Uterus (tissue), 4 donors: ENCODE measurements at places on chromosomes 6 and 20. TPM values are rescaled to one million over a fixed set of nuclear protein-coding genes. Genes with fewer than 3 reads are reported as not detected.

DNA sequence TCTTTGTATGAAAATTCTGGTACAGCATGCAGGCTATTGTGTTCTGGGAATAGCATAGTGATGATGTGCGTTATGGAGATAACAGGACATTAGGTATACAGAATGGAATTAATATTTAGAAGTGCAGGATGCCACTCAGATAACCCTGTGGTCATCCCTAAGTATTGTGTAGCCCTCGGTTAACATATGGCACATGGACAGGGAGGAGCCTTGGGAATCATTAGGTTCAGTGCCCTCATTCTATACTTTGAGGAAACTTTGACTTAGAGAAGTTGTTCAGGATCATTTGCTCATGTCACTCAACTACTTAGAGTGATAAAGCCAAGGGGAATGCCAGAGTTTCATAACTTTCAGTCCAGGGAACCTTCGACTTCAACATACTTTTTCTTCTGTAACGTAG is 185.9 kb downstream of the UST start:
- no peak overlapping the region for H3K4me3 ChIP-seq
- no peak for DNase-seq
- H3K27ac ChIP-seq: no peak overlapping the region
- H3K4me1 ChIP-seq: no peaks in the 10 kb centered on the region
- no peaks in the 10 kb centered on the region for H3K36me3 ChIP-seq

DNA sequence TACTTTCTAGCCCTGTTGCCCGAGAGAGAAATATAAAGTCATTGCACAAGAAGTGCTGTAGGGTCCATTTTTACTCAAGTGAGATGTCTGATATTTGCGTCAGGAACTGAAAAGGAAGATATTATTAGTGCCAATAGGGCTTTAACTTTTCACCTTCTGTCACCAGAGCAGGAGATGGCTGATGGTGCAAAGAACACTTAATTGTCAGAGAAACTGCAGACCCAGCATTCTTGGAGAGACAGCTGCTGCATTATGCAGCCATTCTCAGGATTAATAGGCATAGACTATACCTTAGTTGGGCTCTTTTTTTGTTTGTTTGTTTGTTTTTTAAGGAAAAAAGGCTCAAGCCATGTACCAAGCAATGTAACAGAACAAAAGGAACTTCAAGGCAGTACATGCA is 179.4 kb downstream of the RPS12 start:
- no peak overlapping the region for H3K4me3 ChIP-seq
- no peak overlapping the region for H3K27ac ChIP-seq
- DNase-seq: no peak
- H3K4me1 ChIP-seq: no peaks in the 10 kb centered on the region

DNA sequence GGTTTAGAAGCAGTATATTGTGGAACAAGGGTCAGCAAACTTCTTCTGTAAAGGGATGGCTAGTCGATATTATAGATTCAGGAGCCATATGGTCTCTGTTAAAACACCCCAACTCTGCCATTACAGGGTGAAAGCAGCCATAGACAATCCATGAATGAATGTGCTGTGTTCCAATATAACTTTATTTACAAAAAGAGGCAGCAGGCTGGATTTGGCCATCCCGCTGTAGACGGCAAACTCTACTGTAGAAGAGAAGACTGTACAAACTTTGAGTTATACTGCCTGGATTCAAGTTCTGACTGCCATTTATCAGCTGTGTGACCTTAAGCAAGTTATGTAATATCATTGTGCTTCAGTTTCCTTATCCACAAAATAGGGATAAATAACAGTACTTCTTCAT is 33.7 kb upstream of the SNX9 start:
- DNase-seq: no peak
- no peak overlapping the region for H3K27ac ChIP-seq
- no peaks in the 10 kb centered on the region for H3K27me3 ChIP-seq
- no peaks in the 10 kb centered on the region for H3K36me3 ChIP-seq
- H3K4me3 ChIP-seq: no peak overlapping the region
- no peaks in the 10 kb centered on the region for H3K4me1 ChIP-seq

- H3K4me1 ChIP-seq: no peaks in the 10 kb centered on the region
- H3K27ac ChIP-seq: no peak overlapping the region
- no peaks in the 10 kb centered on the region for H3K27me3 ChIP-seq
- no peaks in the 10 kb centered on the region for H3K36me3 ChIP-seq
Measured at GRCh38 chr6:18829272-18829870, 442.2 kb downstream of the RNF144B start.

DNA sequence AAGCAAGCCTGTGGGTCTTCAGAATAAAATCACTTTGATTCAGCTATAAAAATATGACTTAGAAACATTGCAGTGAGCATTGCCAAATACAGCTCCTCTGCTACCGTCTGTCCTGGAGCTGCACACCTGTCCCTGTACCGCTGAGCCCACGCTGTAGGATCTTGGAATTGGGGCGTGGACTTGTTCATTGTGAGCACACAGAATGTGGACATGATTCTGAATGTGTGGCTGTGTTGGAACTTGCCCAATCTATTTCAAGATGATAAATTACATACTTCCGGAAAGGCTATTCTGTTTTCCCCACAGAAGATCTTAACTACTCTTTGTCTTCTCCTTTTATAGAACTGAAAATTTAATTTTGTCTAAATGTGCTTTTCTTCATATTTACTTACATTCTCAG is 107.3 kb downstream of the UST start:
- no peak overlapping the region for H3K27ac ChIP-seq
- DNase-seq: no peak
- no peaks in the 10 kb centered on the region for H3K4me1 ChIP-seq
- H3K36me3 ChIP-seq: no peaks in the 10 kb centered on the region

GRCh38 chr6:101013612-101014195 is 132.6 kb upstream of the ASCC3 start:
- no peaks in the 10 kb centered on the region for H3K36me3 ChIP-seq
- no peak overlapping the region for H3K4me3 ChIP-seq
- H3K27me3 ChIP-seq: no peaks in the 10 kb centered on the region

GRCh38 chr6:10256113-10256690 is 158.7 kb downstream of the TFAP2A start:
- H3K4me1 ChIP-seq: no peaks in the 10 kb centered on the region
- no peak overlapping the region for H3K4me3 ChIP-seq
- no peak for DNase-seq
- no peaks in the 10 kb centered on the region for H3K36me3 ChIP-seq
- H3K27ac ChIP-seq: no peak overlapping the region
- no peaks in the 10 kb centered on the region for H3K27me3 ChIP-seq

- H3K27me3 ChIP-seq: no peaks in the 10 kb centered on the region
- no peak overlapping the region for H3K4me3 ChIP-seq
- DNase-seq: no peak
- no peak overlapping the region for H3K27ac ChIP-seq
- H3K4me1 ChIP-seq: no peaks in the 10 kb centered on the region
Measured at GRCh38 chr20:52805296-52805571, 166.9 kb upstream of the TSHZ2 start.

DNA sequence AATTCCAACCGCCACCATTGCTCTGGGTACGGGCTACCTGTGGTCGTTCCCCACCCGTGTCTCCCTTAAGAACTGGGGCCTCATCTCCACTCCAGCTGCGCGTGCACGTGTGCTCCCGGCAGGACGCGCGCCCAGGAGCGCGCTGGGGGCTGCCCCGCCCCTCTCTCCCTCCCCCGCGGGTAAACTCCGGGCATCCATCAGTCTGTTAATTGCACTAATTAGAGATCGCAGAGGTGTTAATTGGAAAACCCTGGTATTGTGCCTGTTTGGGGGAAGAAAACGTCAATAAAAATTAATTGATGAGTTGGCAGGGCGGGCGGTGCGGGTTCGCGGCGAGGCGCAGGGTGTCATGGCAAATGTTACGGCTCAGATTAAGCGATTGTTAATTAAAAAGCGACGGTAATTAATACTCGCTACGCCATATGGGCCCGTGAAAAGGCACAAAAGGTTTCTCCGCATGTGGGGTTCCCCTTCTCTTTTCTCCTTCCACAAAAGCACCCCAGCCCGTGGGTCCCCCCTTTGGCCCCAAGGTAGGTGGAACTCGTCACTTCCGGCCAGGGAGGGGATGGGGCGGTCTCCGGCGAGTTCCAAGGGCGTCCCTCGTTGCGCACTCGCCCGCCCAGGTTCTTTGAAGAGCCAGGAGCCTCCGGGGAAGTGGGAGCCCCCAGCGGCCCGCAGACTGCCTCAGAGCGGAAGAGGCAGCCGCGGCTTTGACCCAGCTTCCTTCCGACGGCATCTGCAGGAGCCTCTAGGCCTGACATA is 14.4 kb downstream of the FOXP4 start:
- peak; percentile 72 for DNase-seq
- no peaks in the 10 kb centered on the region for H3K27me3 ChIP-seq
- peaks cover 5% of the 10 kb centered on the region for H3K4me1 ChIP-seq
- H3K4me3 ChIP-seq: peak overlapping the region; percentile 35
- no peaks in the 10 kb centered on the region for H3K36me3 ChIP-seq

- no peaks in the 10 kb centered on the region for H3K4me1 ChIP-seq
- H3K27ac ChIP-seq: no peak overlapping the region
- H3K27me3 ChIP-seq: no peaks in the 10 kb centered on the region
- DNase-seq: no peak
- H3K36me3 ChIP-seq: no peaks in the 10 kb centered on the region
Measured at GRCh38 chr6:69732640-69733039, 64.2 kb downstream of the LMBRD1 start.

DNA sequence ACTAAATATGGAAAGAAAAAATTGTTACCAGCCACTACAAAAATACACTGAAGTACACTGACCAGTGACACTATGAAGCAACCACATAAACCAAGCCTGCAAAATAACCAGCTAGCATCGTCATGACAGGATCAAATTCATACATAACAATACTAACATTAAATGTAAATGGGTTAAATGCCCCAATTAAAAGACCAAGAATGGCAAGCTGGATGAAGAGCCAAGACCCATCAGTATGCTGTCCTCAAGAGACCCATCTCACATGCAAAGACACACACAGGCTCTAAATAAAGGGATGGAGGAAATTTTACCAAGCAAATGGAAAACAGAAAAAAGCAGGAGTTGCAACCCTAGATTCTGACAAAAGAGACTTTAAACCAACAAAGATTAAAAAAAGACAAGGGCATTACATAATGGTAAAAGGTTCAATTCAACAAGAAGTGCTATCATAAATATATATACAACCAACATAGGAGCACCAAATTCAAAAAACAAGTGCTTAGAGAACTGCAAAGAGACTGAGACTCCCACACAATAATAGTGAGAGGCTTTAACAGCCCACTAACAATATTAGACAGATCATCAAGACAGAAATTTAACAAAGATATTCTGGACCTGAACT is 104.8 kb downstream of the HACE1 start:
- no peaks in the 10 kb centered on the region for H3K27me3 ChIP-seq
- H3K4me3 ChIP-seq: no peak overlapping the region
- no peaks in the 10 kb centered on the region for H3K4me1 ChIP-seq
- H3K27ac ChIP-seq: no peak overlapping the region
- H3K36me3 ChIP-seq: no peaks in the 10 kb centered on the region

NFKBIE gene
- total RNA-seq: 1.8 TPM

NRSN1 gene
- not detected for total RNA-seq

EYA2 gene
- total RNA-seq: 3.8 TPM

TBX18 gene
- total RNA-seq: 0.59 TPM

NXT1 gene
- 37.0 TPM for total RNA-seq

TENT5A gene
- 74.9 TPM for total RNA-seq

TNF gene
- total RNA-seq: not detected

NOX3 gene
- total RNA-seq: not detected

KCNG1 gene
- total RNA-seq: 109 TPM
